ENCODE measurements at places on chromosomes 3 and 15. TPM values are rescaled to one million over a fixed set of nuclear protein-coding genes. Genes with fewer than 3 reads are reported as not detected.

- no peak for DNase-seq
Measured at GRCh38 chr15:79365765-79366164, 54.9 kb downstream of the TMED3 start.

DNA sequence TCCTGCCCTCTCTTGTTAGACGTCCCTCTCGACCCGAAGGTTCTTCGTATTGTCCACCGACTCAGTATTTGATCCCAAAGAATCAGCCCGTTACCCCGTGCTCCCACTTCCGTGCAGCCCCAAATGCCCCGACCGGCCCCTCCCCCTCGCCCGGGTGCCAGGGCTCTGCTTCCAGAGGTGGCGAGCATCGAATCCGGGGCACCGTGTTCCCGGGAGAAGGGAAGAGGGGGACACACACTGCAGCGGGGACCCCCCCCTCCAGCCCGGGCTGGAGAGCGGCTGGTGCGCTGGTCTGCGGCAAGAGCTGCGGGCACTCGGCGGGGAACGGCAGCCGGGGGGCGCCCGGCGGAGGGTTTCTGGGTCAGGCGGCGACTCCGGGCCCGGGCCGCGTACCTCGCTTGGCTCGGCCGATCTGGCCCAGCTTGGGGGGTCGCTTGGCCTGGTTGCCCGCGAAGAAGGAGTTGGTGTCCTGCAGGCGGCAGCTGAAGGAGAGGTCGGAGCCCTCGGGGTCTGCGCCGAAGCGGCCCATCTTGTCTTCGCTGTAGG, 556 bp downstream of the CAMK2N2 start:
- no peak for DNase-seq

DNA sequence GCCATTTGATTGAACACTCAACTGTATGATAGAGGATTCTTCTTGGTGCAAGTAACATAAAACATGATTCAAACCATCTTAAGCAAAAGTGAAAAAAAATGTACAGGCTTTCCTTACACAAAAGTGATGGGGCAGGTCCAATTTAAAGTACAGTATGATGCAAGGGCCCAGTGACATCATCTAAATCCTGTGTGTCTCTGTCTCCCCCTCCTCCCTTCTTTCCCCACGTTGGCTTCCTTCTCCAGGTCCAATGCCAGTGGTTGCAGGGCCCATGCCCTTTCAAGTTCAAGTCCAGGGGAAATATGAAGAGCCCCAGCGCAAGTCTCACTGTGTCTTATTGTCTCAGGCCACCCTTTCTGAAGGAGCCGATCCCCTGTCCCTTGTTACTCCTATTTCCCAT, 332.3 kb downstream of the SHQ1 start:
- no peak for DNase-seq

DNA sequence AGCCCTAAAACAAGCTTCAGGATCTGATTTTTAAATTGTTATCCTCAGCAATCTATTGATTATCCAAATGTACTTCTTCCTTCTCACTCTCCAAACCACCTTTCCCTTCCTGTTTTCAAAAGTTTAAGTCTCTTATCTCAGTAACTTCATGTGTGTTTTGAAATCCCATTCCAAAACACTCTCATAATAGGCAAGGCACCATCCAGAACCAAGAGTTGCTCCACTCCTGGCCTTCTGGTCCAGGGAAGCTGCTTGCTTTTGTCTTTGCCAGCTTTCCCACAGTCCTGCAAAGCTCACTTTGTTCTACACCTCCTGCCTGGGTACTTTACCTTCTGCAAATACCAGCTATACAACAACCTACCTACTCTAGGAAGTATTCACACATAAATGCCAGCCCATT, 63.5 kb downstream of the MLH1 start:
- no peak for DNase-seq

DNA sequence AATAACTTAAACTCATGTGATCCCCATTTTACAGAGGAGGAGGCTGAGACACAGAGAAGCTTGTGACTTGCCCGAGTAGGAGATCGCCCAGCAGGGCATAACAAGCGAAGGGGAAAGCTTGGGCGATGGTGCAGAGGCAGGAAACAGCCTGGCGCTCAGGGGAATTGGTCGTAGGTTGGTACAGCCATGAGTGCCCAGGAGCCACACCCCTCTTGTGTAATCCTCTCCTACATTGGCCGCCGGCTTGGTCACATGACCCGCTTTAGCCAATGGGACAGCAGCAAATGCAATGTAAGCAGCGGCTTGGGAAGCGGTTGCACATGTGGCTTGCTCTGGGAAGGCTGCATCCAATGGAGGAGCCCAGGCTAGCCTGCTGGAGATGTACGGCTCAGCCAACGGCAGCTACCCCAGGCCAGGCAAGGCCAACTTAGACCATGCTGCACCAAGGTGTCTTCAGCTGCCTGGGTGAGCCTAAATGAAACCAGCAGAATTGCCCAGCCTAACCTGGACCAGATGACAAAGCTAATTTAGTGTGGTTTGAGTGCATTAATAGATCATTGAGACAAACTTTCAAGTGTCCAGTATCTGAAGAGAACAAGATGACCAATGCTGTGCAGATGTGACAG, 50.3 kb upstream of the SLC6A6 start:
- DNase-seq, result no peak

GRCh38 chr3:151431940-151432339, 28.9 kb downstream of the IGSF10 start:
- DNase-seq, result no peak

The LHFPL4 gene
- polyA plus RNA-seq, result 0.05 TPM

- DNase-seq, result no peak
Measured at GRCh38 chr15:79296583-79296982, 14.1 kb downstream of the ANKRD34C start.

GRCh38 chr15:96285305-96285704, 45.2 kb upstream of the NR2F2 start:
- no peak for DNase-seq

DNA sequence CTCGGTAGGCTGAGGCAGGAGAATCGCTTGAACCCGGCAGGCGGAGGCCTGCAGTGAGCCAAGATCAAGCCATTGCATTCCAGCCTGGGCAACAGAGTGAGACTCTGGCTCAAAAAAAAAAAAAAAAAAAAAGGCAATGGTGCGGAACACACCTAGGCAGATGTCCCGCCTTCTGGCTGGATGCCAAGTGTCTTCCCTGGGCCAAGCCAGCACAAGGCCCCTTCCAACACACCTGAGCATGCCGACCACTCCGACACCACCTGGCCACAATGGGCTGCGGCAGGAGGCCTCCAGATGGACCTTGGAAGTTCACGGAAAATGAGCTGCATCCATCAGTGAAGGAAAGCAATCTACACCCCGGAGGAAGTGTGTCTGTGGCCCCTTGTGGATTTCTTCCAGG, 19.0 kb downstream of the NUP210 start:
- DNase-seq, result peak; percentile 3

- no peak for DNase-seq
Measured at GRCh38 chr3:45775571-45776300, 20.6 kb downstream of the SLC6A20 start.

DNA sequence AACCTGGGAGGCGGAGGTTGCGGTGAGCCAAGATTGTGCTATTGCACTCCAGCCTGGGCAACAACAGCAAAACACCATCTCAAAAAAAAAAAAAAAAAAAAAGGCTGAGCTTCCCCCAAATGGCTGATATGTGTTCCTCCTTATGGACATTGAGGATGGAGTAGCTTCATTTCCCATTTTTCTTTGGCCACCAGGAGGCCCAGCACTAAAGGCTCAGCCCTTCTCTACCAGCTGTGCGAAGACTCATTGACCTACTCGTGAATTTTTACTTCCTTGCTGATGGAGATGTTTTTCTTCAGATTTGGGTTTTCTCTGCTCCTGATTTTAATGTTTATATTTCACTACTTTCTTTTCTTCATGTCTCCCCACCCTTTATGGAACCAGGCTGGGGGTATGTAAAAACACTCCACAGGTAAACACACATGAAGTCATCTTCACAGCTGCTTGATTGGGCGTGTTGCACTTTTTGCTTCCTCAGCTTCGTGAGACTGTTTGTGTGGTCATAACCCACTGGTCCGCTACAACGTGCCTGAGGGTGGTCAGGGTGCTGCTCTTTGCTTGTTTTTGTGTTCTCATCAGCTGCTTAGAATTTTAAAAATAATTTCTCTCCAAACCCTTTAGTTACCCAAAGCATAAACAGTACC, 13.5 kb downstream of the SEMA4B start:
- DNase-seq, result no peak

DNA sequence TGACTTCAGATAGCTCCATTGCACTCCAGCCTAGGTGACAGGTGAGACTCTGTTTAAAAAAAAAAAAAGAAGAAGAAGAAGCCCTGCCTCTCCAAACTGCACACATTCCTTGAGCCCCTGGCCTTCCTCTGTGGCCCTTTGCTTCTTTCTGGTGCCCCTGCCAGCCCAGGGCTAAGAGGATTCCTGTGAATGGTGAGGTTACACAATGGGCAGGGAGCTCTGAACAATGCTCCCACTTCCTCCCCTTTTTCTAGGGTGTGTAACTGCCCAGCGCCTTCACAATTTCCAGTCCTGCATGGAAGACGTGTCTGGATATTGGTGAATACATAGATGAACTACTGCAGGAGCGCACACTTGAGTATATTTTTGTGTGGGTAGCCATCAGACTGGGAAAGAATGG, 3.6 kb upstream of the AMOTL2 start:
- DNase-seq, result no peak

DNA sequence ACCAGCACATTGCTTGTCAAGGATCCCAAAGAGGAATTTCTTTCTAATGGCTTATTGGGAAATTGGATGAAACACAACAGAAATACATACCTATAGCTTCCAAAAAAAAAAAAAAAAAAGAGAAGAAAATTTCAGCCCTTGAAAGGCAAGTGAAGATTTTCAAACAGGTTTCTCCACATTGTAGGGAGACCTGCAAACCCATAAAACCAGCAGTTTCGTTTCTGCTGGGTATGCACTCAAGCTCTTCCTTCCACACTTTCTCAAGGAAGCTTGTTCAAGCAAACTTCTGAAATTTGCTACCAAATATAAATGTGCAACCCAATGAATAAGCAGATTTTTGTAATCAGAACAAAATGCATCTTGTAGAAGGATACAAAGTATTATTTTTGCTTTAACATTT, 15.9 kb upstream of the SH3BP5 start:
- DNase-seq, result no peak

The STRIT1 gene
- polyA plus RNA-seq, result 1.5 TPM

GRCh38 chr3:18812316-18812715, 336.0 kb upstream of the KCNH8 start:
- no peak for DNase-seq

The COL6A5 gene
- 0.07 TPM for polyA plus RNA-seq

DNA sequence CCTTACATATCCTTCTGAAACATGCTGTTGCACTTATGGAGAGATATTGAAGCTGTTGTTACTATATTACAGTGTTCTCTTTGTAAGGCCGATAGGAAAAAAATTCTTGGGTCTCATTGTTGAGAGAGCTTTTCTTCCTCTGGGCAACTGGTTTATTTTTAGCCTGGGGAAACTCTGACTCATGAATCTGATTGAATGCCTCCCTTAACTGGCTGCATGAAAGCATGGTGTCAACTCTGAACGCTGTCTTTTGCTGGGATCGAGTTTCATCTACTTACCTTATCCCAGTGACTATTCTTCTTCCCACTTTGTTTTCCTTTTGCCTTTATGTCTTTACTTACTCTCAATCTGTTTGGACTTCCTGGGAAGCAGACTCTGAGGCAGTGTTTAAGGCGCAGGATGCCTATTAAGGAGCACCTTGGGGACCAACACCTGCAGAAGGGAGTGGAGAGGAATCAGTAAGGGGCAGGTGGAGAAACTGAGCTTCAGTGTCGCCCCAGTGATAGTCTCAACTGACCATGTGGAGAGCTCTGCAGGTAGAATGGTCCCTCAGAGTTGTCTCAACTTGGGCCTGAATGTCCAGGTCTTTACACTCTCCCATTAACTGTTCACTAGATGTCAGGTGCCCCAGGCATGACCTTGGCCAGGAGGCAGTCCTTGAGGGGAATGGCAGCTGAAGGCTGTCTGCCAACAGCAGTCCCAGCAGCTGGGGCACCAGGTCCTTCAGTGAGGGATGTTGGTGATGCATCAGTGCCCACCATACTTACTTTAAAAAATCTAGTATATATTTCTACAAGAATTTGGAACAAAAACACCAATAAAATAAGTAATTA, 88.9 kb upstream of the CCNL1 start:
- peak; percentile 3 for DNase-seq

DNA sequence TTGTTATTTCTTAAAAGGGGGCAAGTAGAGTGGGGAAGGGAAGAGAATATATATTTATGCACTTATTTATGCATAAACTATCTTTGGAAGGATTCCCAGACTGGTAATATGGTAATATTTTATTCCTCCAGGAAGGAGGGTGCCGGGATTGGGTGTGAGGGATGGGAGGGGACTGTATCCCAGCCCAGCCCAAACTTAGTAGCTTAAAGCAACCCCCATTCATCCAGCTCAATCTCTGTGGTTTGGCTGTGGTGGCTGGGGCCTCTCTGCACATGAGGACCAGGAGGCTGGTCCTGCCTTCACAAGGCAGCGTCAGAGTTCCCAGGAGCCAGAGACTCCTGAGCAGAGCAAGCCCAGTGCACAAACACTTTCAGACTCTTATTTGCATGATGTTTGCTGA, 48.4 kb downstream of the CCNL1 start:
- no peak for DNase-seq

DNA sequence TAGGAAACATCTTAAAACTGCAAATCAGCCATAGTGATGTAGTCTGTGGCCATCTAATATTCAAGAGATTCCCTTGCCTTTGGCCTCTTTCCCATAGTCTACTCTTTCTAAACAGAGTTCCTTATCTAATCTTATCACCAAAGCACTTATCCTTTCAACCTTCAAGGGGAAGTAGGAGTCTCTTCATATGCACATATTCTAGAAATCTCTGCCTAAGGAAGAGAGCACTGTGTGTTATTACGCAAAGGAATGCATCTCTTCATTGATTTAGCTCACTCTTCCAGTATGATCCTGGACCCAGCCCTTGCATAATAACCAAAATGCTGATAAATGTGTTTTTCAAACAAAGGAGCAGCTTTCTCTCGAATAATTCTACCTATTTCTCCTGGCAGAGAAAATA, 253.7 kb upstream of the TPRG1 start:
- DNase-seq, result no peak

The MAP3K13 gene
- polyA plus RNA-seq, result 56.1 TPM

DNA sequence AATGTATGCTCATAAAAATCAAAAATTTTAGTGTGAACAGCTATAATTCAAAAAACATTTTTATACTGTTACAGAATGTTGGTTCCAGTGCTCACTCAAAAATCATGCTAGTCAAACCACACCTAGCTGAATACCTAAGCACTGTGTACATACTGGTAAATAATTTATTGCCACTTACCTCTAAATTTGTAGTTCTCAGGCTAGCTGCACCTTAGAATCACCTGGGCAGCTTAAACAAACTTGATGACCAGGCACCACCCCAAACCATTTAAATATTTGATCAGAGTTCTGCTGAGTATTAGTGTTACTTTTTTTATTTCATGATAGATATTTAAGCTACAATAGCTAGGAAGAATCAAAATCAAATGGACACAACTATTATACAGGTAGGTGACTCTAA, 32.3 kb upstream of the TMCO5A start:
- DNase-seq, result no peak

GRCh38 chr3:54870423-54870822, 57.4 kb downstream of the LRTM1 start:
- DNase-seq, result peak; percentile 64

The BLM gene
- polyA plus RNA-seq, result 17.7 TPM

The C15orf39 gene
- polyA plus RNA-seq, result 9.4 TPM
